ENCODE measurements at places on chromosomes 2 and 18. TPM values are rescaled to one million over a fixed set of nuclear protein-coding genes. Genes with fewer than 3 reads are reported as not detected.

DNA sequence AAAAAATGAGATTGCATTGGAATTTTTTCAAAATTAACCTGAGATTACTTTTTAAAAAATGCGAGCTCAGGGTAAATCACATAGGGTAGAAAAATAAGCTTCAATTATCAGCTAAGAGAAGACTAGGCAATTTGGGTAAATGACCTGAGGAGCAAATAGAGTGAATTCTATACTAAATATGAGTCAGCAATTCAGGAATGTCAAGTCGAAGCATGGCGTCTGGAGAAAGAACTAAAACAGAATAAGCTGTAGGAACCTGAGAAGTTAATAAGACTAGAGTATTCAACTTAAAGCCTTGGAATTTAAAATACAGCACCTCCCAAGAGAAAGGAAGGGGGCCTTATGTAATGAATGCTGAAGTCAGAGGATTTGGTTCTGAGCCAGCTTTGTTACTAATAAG lies 487.0 kb downstream of the SUCLG1 start:
- no peak for DNase-seq
- H3K36me3 ChIP-seq = no peaks in the 10 kb centered on the region
- no peak overlapping the region for H3K4me3 ChIP-seq
- no peaks in the 10 kb centered on the region for H3K27me3 ChIP-seq

- no peak for DNase-seq
- no peak overlapping the region for H3K4me3 ChIP-seq
- H3K27ac ChIP-seq = no peak overlapping the region
- no peaks in the 10 kb centered on the region for H3K36me3 ChIP-seq
Observed at GRCh38 chr2:71283131-71283530, 48.5 kb upstream of the ZNF638 start.

- H3K4me1 ChIP-seq = no peaks in the 10 kb centered on the region
- no peak overlapping the region for H3K4me3 ChIP-seq
- H3K27ac ChIP-seq = no peak overlapping the region
- no peaks in the 10 kb centered on the region for H3K27me3 ChIP-seq
- DNase-seq = no peak
Observed at GRCh38 chr18:29084120-29084519, 907.2 kb upstream of the CDH2 start.

The C2orf80 gene
- total RNA-seq = not detected

GRCh38 chr2:41791523-41791922 lies 256.3 kb upstream of the PKDCC start:
- H3K4me1 ChIP-seq = no peaks in the 10 kb centered on the region
- DNase-seq = no peak
- no peak overlapping the region for H3K27ac ChIP-seq
- no peak overlapping the region for H3K4me3 ChIP-seq
- H3K27me3 ChIP-seq = no peaks in the 10 kb centered on the region
- H3K36me3 ChIP-seq = no peaks in the 10 kb centered on the region
